H9 (cell line): ENCODE measurements at places on chromosomes 5 and 9.
A peak's percentile ranks its signal among the peaks of the same experiment; 100 is the strongest.

DNA sequence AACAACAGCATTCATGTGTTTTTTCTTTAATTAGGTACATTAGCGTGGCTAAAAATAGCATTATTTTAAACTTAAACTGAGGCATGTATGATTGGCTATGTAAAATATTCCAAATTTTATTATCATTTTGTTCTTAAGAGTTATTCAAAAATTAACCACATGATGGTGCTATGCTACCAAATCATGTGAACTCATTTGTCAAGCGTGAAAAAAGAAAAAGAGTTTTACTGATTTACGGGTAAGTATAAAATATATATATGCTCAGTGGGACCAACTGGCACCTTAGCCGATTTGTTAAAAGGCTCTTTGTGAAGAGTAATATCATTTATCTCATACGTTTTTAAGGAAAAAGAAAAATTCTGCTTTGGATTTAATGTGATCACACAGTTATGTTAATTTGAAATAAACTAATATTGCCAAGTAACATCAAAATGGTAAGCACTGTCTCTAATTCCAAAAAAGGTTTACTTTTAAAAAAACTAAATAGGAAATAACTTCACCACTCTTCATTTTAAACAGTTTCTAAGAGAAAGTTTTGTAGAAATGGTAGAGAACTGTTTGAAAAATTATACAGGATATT lies 1042.3 kb downstream of the CDH12 start:
- no peak for DNase-seq

GRCh38 chr5:31119938-31120641 lies 73.4 kb upstream of the CDH6 start:
- DNase-seq: no peak

DNA sequence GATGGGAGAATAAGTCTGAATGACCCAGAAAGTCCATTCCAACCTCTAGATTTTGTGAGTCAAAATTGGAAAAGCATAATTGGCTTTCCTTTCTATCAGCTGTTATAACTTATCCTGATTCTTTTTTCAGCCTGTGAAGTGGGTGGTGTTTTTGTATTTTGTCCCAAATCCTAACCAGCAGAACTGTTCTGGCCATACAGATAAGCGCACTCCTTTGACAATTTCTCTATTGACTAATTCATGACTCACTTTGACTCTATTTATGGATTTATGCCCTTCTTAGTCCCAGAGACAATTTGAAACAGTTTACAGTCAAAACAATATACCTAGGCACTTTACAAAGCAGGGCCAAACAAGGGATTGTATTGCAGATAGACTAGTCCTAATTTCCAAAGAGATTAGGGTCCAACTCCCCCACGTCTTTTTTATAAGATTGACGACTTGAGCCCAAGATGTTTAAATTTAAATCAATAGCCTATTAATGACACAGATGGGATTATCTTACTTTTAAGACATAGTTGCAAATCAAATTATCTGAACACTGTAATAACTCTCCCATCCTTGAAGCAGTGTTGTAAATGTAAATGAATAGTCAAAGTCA lies 301.7 kb upstream of the SEMA6A start:
- no peak for DNase-seq

GRCh38 chr5:1216918-1217295 lies 8.3 kb upstream of the SLC6A18 start:
- no peak for DNase-seq

- DNase-seq: peak; percentile 14
Measured at GRCh38 chr5:179258001-179258921, 87.0 kb downstream of the ADAMTS2 start.

DNA sequence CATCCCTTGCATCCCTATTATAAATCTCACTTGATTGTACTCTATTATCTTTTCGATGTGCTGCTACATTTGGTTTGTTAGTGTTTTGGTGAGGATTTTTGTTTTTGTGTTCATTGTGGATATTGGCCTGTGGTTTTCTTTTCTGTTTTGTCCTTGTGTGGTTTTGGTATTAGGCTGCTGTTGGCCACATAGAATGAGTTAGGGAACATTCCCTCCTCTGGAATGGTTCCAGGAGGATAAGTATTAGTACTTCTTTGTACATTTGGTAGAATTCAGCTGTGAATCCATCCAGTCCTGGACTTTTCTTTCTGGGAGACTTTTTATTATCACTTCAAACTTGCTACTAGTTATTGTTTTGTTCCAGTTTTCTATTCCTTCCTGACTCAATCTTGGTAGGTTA lies 287.2 kb downstream of the CWC27 start:
- DNase-seq: no peak

DNA sequence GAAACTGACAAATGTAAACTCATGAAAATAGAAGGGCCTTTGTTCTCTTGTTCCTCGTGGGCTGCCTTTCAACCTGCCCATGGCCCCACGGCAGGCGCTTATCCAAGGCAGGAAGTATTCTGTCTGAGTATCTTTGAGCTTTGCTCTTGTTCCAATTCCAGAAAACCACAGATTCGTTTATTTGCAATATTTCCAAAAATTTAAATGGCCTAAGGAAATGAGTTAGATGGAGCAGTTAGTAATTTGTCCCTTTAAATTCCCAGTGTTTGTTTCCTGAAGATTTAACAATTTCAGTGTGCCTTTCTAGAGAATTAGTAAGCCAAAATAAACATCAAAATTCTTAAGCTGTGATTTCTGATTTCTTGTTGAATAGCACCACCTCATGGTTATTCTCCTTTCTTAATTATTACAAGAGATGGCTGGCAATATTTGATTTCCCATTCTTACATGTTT lies 299.4 kb upstream of the RASA1 start:
- no peak for DNase-seq

DNA sequence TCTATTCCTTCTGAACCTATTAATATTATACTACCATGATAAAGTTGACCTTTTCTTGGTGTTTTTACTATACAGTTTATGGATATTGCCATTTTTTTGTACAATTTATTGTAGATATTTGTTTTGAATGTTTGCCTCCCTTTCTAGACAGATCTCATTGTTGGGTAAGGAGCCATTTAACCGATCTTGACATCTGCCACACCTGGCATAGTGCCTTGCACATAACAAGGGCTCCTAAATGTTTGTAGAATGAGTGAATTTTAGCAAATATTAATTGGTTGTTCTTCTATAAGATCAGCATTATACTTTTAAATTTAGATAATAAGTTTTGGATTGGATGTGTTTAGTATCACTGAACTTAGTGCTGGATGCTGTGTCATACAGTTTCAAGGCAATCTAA lies 175.3 kb downstream of the GDNF start:
- no peak for DNase-seq

DNA sequence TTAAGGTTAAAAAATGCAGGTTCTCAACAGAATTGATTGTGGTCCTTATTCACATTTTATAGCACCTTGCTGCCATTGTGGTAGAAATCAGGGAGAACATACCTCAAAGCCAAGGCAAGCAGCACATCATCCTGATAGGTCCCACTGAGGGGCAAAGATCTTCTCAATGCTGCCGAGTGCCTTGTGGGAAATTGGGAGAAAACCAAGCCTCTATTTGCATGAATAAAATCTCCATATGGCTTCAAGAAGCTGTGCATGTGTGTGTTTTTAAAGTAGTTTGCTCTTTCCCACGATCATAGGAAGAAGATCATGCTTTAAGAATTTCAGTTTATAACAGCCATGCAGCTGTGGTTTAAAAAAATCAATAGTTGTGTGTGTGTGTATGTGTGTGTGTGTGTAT lies 216.9 kb upstream of the FBXL7 start:
- no peak for DNase-seq

DNA sequence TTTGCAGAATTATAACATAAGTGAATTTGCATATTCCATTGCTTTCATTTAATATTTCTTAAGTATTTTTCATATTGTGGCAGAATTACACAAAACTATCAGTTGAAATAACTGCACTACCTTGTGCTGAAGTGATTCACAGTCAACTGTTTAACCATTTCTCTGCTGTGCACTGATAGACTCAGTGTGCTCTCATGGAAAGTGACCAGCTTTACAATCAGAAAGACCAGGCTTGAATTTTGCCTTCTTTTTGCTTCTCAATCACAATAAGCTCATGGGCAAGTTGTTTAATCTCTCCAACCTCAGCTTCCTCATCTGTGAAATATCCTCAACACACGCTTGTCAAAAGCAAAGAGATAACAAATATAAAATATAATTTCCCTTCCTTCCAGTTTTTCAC lies 18.3 kb downstream of the CDK5RAP2 start:
- no peak for DNase-seq

- no peak for DNase-seq
Measured at GRCh38 chr5:180790524-180790923, 12.1 kb downstream of the MGAT1 start.

GRCh38 chr5:154534457-154535050 lies 56.5 kb upstream of the HAND1 start:
- no peak for DNase-seq

- no peak for DNase-seq
Measured at GRCh38 chr9:91905991-91906469, 44.0 kb downstream of the ROR2 start.

DNA sequence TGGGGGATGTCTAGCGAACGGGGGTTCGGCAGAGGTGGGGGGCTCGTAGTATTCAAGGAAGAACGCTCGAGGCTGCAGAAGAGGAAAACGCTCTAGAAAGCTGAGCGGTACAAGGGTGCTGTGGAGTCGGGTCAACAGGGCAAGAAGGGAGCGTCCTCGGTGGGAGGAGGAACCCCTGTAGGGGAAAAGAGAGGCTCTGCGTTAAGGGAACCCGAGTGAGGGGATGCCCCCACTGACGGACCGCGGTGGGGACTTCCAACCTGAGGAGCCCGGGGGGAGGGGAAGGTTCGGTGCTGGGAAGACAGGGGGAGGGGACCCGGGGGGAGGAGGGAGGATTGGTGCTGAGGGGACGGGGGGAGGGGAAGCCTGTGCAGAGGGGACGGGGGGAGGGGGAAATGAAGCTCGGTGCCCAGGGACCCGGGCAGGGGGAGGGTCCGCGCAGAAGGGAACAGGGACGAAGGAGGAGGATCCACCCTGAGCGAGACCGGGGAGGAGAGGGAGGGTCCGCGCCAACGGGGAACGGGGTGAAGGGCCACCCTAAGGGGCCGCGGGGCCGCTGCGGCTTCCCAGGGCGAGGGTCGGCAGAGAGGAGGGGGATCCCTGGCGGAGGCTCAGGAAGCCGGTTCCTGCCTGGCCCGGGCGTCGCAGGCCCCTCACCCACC lies 621 bp downstream of the NR6A1 start:
- no peak for DNase-seq

DNA sequence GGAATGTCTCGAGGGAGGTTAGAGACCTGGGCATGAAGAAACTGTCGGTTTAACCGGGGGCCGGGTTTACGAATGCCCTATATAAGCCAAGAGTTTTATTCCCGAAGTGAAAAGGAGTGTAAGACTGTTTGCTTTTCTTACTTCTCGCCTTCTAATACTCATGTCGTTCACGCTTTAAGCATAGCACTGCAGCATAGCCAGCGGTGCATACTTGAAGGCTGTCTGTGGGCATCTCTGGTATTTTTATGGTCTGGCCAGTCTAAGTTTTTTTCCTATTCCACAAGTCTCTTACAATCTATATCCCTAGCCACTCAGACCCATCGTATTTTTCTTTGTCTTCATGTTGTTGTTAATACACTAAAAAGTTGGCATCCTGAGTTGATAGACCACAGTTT lies 1.2 kb downstream of the UHRF2 start:
- no peak for DNase-seq

DNA sequence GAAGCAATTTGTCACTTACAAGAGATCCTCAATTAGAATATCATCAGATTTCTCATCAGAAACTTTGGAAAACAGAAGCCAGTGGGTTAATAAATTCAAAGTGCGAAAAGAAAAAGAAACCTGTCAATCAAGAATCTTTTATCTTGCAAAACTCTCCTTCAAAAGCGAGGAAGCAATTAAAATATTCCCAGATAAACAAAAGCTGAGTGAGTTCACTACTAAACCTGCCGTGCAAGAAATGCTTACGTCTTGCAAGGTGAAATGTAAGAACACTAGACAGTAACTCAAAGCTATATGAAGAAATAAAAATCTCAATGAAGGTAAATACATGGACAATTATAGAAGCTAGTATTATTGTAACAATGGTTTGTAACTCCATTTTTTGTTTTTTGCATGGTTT lies 62.8 kb upstream of the IL33 start:
- no peak for DNase-seq

- peak; percentile 59 for DNase-seq
Measured at GRCh38 chr5:8473827-8474568, 605.0 kb downstream of the MTRR start.

- DNase-seq: no peak
Measured at GRCh38 chr9:17025281-17025680, 109.6 kb upstream of the CNTLN start.

GRCh38 chr5:180390441-180391190 lies 37.5 kb upstream of the GFPT2 start:
- no peak for DNase-seq

DNA sequence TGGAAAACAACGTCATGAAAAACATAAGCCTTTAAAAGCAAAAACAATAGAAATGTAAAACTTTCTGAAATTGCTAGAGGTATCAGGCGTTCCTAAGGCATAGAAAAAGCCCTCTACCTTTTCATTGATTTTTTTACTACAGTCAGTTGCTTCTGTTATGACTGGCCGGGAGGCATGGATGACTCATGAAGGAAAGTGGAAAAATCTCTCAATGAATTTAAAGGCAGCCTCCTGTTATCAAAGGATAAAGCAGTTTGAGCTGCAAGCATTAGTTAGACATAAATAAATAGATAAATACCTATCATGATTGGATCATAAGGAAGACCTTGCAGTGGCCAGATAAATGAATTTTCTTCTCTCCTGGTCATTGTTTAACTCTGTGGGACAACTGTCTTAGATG lies 281.6 kb downstream of the MAST4 start:
- no peak for DNase-seq

DNA sequence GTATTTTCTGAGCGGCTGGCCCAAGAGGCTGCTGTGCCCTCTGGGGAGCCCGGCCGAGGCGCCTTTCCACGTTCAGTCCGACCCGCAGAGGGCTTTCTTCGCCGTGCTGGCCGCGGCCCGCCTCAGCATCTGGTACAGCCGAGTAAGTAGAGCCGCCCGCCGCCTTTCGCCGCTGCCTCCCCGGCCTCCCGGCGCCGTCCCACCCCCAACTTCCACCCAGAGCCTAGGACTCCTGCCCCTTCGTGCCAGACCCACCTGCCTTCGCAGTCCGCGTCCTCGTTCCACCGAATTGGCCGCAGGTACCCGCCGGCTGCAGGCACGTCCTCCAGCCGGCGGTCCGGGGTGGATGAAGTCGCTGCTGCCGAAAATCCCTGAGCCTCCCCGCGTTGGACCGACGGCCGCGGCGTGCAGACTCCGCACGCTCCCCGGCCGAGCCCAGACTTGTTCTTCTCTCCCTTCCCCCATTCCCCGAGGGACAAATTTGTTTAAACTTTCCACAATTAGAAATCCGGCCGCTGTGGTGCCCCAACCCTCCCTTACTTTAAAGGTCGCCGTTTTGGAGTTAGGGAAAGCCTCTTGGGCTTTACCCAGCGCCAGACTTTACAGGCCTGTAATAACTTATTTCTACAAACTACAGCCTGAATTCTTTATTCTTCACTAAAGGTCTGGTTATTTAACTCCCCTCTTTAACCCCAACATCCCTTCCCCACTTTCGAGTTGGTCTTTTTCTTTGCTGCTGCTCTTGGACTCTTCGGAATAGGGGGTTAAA lies 589 bp downstream of the RIC1 start:
- DNase-seq: peak; percentile 39

GRCh38 chr5:90408571-90409317 lies 812 bp downstream of the CETN3 start:
- DNase-seq: no peak
